Endodermal cell (in vitro differentiated cells): ENCODE measurements at places on chromosomes 1 and 21. TPM values are rescaled to one million over a fixed set of nuclear protein-coding genes. Genes with fewer than 3 reads are reported as not detected.

DNA sequence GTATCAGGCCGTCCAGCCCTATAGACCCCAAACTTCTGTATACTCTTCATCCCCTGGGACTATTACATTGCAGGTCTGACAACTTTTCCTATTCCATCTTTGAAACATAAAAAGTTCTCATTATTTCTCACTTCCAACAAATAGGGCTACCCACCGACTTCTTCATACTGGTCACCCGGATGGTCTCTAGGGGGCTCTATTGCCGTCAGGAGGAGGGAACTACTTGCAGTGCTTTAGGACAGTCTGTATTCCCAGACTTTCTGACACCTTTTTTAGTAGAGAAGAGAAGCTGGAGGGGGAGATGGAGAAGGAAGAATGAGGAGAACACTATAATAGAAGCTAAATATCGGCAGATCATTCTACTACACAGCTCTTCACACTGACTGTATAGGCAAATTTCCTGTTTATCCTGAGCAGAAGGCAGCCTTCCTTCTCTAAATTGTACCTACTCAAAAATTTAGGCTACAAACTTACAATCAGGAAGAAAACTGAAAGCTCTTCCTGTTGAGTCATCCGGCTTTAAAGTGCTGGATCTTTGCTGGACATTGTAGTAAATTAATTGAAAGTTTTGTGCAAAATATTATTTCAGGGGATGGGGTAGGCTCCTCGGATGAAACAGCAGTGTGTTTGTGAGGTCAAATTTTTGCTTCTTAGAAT, 54.6 kb downstream of the CDC7 start:
- H3K4me1 ChIP-seq, result no peaks in the 10 kb centered on the region
- no peak overlapping the region for H3K4me3 ChIP-seq
- no peak for DNase-seq
- H3K27me3 ChIP-seq, result no peaks in the 10 kb centered on the region
- H3K27ac ChIP-seq, result no peak overlapping the region

ALX3 gene
- 0.21 TPM in 1 of 3 replicates, not detected in the others for total RNA-seq

GRCh38 chr1:890661-891060, 33.1 kb upstream of the SAMD11 start:
- H3K4me1 ChIP-seq, result no peaks in the 10 kb centered on the region
- peaks cover 46% of the 10 kb centered on the region for H3K27me3 ChIP-seq
- no peaks in the 10 kb centered on the region for H3K36me3 ChIP-seq
- no peak overlapping the region for H3K4me3 ChIP-seq
- no peak for DNase-seq

DNA sequence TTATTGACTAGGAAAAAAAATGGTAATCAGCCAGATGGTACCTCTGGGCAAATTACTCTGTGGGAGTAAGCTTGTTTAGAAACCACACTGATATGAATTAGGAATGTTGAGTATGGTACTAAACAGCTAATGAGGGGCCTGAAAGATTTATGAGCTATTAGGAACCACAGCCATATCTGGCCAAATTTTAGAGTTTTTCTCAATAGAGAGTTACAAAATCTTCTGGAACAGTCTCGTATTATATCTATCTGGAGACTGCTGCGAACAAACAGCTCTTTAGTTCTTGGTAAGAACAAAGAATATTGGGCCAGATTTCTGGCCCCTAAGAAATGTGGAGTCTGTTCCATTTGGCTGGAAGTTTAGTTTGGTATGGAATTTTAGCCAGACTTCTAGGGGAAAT, 4.9 kb upstream of the PODN start:
- H3K4me1 ChIP-seq, result no peaks in the 10 kb centered on the region
- no peaks in the 10 kb centered on the region for H3K36me3 ChIP-seq
- peaks cover 54% of the 10 kb centered on the region for H3K27me3 ChIP-seq
- DNase-seq, result no peak
- H3K4me3 ChIP-seq, result no peak overlapping the region

DNA sequence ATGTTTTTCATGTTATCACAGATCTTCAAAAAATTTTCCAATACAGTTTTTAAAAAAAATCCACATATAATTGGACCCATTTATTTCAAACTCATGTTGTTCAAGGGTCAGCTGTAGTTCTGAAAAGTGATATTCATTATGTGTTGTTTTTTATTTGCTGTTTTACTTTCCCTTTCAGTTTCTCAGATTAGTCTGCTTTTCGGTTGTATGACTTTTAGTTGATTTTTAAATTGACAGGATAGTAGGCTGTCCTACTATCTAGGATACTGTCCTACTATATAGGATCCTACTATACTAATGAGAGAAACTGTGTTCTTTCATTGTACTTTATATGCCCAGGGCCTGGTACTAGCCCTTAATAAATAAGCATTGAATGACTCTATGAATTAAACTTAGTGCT, 33.6 kb upstream of the GPR52 start:
- no peak overlapping the region for H3K4me3 ChIP-seq
- H3K36me3 ChIP-seq, result no peaks in the 10 kb centered on the region
- H3K27me3 ChIP-seq, result no peaks in the 10 kb centered on the region

OPTC gene
- total RNA-seq, result 0.27 to 0.42 TPM in 2 of 3 replicates, not detected in the other

GRCh38 chr1:205244384-205244783, 16.6 kb downstream of the TMCC2 start:
- no peak overlapping the region for H3K4me3 ChIP-seq
- H3K27me3 ChIP-seq, result no peaks in the 10 kb centered on the region
- no peak overlapping the region for H3K27ac ChIP-seq
- DNase-seq, result no peak

FLG2 gene
- total RNA-seq, result not detected in 2 replicates

DNA sequence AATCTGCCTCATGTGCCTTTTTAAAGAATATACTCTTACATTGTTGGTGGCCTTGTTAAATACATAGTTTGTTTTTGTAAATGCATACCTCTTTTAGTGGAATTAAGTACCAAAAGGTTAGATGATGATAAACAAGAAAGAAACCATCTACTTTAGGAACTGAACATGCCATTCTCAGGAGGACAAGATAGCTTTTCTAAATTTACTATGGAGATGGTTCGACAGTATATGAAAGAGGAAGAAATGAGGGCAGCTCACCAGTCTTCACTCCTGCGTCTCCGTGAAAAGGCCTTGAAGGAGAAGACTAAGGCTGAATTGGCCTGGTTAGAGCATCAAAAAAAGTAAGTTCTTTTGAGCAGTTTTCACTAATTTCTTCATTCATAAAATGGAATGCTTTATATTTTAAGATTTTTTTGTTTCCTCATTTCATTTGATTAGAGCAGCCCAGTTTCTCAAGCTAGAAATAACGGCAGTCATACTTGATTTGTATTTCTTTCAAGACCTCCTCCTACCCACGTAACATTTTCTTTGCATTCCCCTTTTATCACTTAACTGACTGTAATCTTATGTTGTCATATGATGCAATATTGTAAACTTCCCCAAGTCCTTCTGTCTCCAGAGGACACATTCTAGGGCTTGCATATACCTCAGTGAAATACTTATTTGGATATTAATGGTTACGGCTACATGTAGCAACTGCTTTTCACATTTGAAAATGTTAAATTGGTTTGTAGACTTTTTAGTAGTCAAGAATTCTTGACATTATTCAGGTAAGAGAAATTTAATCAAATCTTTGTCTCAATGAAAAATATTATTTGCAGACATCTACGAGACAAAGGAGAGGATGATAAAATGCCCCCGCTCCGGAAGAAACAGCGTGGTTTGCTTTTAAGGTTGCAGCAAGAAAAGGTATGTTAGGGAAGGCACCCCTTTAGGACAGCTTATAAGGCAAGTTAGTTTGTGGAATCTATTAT, 99.3 kb downstream of the CEP350 start:
- H3K36me3 ChIP-seq, result peaks cover 71% of the 10 kb centered on the region
- no peak for DNase-seq
- no peaks in the 10 kb centered on the region for H3K27me3 ChIP-seq
- no peaks in the 10 kb centered on the region for H3K4me1 ChIP-seq
- no peak overlapping the region for H3K4me3 ChIP-seq
- no peak overlapping the region for H3K27ac ChIP-seq

UMODL1 gene
- 0.24 and 0.32 TPM in 2 replicates for total RNA-seq

GRCh38 chr1:58622571-58622970, 45.5 kb upstream of the TACSTD2 start:
- H3K27me3 ChIP-seq, result peaks cover 2% of the 10 kb centered on the region
- no peak overlapping the region for H3K4me3 ChIP-seq
- no peaks in the 10 kb centered on the region for H3K36me3 ChIP-seq
- no peak overlapping the region for H3K27ac ChIP-seq
- DNase-seq, result no peak
- peaks cover 10% of the 10 kb centered on the region for H3K4me1 ChIP-seq

DNA sequence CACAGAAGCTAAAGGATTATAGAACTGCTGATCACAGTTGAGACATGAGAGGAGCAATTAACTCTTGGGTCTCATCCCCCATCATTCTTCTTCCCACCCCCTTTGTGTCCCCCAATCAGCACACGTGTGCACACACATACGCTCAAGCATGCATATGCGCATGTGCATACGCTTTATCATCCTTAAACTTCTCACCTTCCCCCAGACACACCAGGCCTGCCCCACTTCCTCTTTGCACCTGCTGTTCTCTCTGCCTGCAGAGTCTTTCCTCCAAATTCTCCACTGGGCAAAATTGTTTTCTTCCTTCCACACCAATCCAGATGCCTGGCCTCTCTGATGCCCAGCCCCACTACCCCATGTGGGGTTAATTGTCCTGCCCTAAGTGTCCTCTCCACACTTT, 13.0 kb upstream of the KCND3 start:
- no peak overlapping the region for H3K4me3 ChIP-seq
- no peaks in the 10 kb centered on the region for H3K36me3 ChIP-seq

- no peaks in the 10 kb centered on the region for H3K27me3 ChIP-seq
- DNase-seq, result peak; percentile 92
- peaks cover 10% of the 10 kb centered on the region for H3K4me1 ChIP-seq
Observed at GRCh38 chr1:25799935-25800702, at the start of gene SELENON. Gene SELENON, plus strand, starts transcription at chr1:25800193. Its CDS starts 38 bp downstream, at chr1:25800231.

CLCNKA gene
- total RNA-seq, result 3.5 to 4.9 TPM (median 4.6 TPM) in 3 replicates

- peaks cover 11% of the 10 kb centered on the region for H3K4me1 ChIP-seq
- H3K27ac ChIP-seq, result no peak overlapping the region
- H3K36me3 ChIP-seq, result peaks cover 5% of the 10 kb centered on the region
- DNase-seq, result no peak
- no peaks in the 10 kb centered on the region for H3K27me3 ChIP-seq
Observed at GRCh38 chr1:16374266-16374665, 7.2 kb downstream of the SZRD1 start.

ATG4C gene
- total RNA-seq, result 23.8 and 27.0 TPM in 2 replicates

DNA sequence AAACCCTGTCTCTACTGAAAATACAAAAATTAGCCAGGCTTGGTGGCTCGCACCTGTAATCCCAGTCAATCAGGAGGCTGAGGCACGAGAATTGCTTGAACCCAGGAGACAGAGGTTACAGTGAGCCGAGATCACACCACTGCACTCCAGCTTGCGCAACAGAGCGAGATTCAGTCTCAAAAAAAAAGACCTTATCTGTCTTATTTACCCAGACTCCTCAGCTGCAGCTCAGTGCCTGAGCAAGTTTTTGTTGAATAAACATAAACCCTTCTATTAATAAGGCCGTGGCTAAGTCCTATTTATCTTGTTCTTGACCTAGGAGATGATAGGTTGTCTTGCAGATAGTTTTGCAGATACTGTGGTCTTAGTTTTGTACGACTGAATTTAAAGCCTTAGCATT, 136.4 kb upstream of the TMEM51 start:
- no peaks in the 10 kb centered on the region for H3K36me3 ChIP-seq
- no peaks in the 10 kb centered on the region for H3K27me3 ChIP-seq
- DNase-seq, result no peak
- H3K27ac ChIP-seq, result no peak overlapping the region
- no peak overlapping the region for H3K4me3 ChIP-seq
- peaks cover 2% of the 10 kb centered on the region for H3K4me1 ChIP-seq

DNA sequence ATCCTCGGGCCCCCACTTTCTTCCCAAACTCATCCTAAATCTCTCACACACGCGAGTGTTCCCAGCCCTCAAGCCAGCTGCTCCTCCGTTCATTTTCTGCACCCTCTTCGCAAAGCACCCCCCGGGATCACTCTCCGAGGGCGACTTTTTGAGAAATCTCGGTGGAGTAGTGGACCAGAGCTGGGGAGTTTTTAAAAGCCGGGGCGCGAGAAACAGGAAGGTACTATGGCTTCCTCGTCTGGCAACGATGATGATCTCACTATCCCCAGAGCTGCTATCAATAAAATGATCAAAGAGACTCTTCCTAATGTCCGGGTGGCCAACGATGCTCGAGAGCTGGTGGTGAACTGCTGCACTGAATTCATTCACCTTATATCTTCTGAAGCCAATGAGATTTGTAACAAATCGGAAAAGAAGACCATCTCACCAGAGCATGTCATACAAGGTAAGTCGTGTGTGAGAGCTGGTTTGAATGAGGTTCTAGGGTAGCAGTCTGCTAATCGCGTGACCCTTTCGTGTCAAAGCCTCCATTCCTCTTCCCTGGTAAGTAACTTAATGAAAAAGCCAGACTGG, 800 bp downstream of the DR1 start:
- H3K36me3 ChIP-seq, result no peaks in the 10 kb centered on the region
- peak; percentile 62 for DNase-seq
- H3K27ac ChIP-seq, result no peak overlapping the region
- H3K4me3 ChIP-seq, result peak overlapping the region; percentile 90
- peaks cover 4% of the 10 kb centered on the region for H3K4me1 ChIP-seq
- H3K27me3 ChIP-seq, result no peaks in the 10 kb centered on the region

DNA sequence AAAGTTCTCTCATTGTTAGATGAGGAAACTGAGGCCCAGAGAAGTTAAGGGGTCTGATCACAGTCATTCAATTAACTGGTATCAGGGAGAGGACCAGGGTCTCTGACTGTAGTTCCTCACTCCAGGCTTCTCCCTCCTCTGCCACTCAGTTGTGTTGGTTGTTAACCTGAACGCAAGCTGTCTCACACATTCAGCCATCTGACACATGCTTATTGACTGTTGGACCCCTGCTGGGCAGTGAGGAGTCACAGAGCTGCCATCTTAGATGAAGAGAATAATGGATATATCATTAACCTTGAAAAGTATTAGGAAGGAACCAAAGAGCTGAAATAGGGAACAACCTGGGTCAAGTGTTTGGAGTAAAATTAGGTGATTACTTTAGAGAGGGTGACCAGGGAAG, 194.8 kb downstream of the ZZZ3 start:
- no peaks in the 10 kb centered on the region for H3K36me3 ChIP-seq
- no peak overlapping the region for H3K27ac ChIP-seq
- H3K27me3 ChIP-seq, result no peaks in the 10 kb centered on the region
- no peak overlapping the region for H3K4me3 ChIP-seq

FOXO6 gene
- 1.6 to 4.6 TPM (median 1.7 TPM) in 3 replicates for total RNA-seq

DNA sequence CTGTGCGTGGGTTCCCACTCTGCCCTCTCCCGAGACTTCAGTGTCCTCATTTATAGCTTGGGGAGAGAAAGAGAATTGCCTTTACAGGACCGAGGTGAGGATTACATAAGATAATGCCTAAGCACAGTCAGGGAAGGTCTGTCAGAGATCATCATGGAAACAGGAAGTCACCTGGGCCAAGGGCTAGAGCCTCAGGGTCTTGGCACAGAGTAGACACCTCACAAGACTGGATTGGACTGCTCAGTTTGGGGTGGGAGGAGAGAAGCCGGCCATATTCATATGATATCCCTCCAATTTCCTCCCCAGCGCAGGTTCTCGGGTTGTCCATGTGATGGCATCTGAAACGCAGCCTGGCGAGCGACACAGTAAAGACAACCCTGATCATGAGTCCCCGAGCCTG, 3.8 kb downstream of the CNR2 start:
- H3K27me3 ChIP-seq, result peaks cover 10% of the 10 kb centered on the region
- H3K27ac ChIP-seq, result no peak overlapping the region
- H3K4me3 ChIP-seq, result no peak overlapping the region
